ENCODE measurements at places on chromosomes 6 and 20.

DNA sequence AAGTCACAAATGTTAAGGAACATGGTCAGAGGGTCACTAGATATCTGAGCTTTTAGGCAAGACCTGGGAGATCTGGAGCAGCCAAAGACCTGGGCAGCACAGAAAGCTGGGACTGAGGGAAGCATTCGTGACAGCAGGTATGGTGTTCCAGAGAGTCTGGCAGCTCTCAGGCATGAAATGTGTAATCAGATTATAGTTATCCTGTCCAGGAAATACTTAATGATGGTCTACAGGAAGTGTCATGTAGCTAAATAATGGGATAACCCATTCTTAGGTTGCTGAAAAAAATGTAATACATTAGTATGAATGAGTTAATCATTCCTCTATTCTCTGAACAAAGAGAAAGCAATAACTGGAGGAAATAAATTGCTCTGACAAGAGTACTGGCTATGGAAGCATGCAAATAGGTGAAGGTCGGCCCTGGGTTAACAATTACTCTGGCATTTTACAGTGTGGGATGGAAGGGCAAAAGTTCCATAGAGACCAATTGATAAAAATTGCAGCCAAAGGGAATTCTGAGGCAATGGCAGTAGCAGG, 740.5 kb downstream of the CBLN4 start:
- no peak for DNase-seq

GRCh38 chr6:49692534-49692933, 20.8 kb downstream of the CRISP2 start:
- no peak for DNase-seq

- DNase-seq = no peak
Observed at GRCh38 chr6:42729731-42730130, 7.3 kb upstream of the PRPH2 start.

DNA sequence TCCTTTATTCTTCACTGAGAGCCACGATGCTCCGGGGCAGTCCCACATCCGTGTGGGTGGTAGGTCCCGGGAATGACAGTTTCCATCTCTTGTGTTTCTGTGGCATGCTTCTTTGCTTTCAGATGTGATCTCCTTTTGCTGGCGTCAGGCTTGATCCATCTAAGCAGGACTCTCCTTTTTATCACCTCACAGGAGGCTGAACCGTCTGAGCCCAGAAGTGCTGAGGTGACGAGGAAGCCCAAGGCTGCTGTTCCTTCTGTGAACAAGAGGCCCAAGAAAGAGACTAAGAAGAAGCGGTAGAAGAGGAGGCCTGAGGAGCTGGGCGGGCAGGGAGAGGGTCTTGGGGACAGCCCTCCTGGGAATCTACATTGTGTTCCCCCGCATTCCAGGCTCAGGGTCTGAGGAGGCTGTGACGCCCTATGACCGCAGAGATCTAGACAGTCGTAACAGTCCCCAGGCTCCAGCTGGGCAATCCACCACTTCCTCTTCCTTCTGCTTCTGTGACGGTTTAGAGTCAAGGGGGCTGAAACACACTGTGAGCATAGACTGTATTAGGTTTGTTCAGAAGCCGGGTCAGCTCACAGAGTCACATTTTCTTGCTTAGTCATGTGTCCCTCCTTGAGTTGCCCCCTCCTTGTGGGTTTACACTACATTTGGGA, 26.8 kb downstream of the MANBAL start:
- no peak for DNase-seq

DNA sequence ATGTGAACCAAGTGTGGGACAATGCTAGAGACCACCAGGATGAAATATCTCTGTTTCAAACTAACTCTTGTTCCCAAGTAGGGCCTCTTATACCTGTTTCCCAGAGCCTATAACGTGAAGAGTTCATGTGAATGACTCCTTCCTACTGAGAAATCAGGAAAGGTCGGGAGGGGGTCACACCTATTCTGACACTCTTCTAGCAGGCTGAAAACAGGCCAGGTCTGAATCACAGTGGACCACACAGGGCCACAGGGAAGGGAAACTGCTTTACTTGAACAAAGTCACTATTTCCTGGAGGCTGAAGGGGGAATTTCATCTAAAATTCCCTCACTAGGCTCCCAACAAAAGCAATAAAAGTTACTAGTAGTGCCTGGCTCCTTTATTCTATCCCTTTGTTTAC, 88.4 kb upstream of the BMP2 start:
- DNase-seq = no peak

GRCh38 chr20:59596690-59597089, 7.7 kb upstream of the PHACTR3 start:
- DNase-seq = no peak

- DNase-seq = no peak
Observed at GRCh38 chr20:22878166-22878565, 156.9 kb upstream of the SSTR4 start.

All from NCI-H1048 (cell line).